ENCODE measurements at places on chromosomes 11 and 22.

GRCh38 chr11:10522921-10523320, 18.1 kb downstream of the RNF141 start:
- no peak for DNase-seq

- no peak for DNase-seq
These were observed 13.8 kb downstream of the OR5B21 start for GRCh38 chr11:58494101-58494500.

DNA sequence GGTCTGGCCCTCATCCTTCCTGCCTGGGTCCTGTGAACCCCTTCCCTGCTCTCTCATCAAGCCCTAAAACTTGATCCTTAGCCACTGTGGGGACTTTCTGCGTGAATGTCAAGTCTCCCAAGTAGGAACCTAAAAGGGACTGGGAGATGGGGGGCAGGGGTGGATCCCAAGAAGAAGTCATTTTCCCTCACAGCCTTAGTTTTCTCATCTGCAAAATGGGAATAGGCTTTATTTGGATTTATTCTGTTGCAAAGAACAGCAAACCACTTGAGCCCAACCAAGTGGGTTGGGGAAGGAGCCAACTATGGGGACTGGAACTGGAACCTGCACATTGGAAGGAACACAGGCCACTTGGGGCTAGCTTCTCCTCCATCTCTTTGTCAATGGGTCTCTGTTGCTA, 36.8 kb downstream of the NEU3 start:
- no peak for DNase-seq

DNA sequence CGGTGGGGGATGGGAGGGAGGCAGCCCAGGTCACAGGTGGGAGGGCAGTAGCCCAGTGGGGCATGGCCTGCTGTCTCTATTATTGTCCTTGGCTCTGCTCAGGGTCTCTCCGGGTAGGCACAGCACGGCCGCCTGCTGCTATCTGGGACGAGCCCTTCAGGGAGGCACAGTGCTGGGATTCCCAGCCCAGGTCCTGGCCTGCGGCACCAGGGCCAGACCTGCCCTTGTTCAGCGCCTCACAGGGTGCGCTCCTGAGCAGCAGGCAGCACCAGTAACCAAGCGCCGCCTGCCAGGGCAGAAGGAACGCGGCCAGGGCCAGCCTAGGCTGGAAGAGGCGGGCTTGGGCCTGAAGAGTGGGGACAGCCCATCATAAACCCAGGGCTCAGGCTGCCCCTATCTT, 151.0 kb downstream of the MPPED1 start:
- DNase-seq = no peak

- peak; percentile 32 for DNase-seq
These were observed 63.2 kb downstream of the GRIA4 start for GRCh38 chr11:105673089-105673488.

DNA sequence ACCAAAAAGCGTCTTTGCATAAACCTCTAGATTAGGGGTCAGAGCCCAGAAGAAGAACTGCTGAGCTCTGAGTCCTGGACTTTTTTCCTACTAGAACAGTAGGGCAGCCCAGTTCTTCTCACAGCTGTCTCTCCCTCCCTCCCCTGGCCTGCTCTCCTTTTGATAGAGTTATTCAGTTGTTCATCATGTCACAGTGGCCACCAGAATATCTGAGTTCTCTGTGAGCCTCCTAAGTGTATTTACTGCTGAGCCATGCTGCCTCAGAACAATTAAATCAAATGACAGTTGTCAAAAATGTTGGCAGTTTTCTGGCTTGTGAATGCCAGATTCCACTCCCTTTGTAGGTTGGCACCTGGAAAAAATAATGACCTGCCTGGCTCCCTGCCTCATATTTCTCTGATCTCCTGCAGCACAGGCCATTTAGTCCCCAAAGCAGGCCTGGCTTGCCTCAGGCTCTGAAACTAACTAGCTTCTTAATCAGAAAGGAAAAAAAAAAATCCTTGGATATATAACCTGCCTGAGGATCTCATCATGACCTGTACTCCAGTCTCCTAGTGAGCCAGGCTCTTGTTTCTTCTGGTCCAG, 377.4 kb upstream of the LARGE1 start:
- DNase-seq = no peak

GRCh38 chr11:31607914-31608313, 98.3 kb downstream of the ELP4 start:
- DNase-seq = no peak

GRCh38 chr11:35131886-35132285, 7.1 kb upstream of the CD44 start:
- no peak for DNase-seq

DNA sequence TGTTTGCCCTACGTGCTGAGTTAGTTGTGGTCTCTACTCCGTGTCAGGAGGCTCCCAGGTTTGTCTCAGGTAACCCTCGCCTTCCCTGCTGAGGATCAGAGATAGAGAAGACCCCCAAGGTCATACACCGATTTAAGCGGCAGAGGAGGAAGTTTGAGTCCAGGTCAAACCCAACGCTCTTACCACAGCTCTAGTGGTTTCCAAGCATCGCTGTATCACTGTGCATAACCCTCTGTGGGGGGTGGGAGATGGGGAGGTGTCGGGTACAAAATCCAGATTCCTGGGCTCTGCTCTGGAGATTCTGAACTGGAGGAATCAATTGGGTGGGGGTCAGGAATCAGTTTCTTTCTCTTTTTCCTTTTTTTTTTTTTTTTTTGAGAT, 627 bp downstream of the DNAJC4 start:
- no peak for DNase-seq

DNA sequence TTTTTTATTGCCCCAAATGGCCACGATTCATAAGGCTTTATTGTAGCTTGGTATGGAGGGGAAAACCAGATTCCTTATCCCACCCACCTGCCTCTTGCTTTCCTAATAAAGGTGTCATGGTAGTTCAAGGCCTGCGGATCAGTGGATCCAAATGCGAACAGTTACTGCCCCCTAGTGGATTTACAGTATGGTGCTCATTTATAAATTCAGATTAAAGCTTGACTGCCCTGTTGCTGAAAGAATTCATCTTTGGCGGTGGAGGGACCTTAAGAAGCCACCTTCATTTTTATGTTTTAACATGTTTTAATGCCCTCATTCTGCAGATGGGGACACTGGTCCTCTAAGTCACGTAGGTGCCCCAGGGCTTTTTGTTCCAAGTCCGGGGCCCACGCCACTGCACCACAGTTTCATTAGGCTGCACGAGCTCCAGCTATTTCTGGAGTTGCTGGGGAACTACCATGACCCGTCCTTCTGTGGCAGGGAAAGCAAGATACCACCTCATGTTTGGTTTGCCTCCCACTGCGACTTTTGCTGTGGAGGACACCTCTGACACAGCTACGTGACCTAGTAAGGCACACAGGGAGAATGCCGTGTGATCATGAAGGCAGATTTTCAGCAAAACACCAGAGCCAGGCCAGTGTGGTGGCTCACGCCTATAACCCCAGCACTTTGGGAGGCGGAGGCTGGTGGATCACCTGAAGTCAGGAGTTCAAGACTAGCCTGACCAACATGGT, 15.6 kb upstream of the INCENP start:
- DNase-seq = peak; percentile 55

DNA sequence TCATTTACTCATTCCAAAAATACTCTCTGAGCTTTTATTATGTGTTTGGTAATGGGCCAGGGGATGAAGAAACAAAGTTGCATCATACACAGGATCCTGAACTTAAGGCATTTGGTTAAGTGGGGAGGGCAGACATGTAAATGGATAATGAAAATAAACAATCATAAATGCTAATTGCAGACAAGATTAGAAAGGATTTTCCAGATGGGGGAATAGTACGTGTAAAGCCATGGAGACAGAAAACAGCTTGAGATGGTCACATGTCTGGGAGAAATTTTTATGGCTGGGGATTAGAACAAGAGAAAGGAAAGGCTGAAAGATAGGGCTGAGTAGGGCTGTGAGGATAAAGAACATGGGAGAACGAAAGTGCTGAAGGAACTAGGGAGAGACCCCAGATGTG, 534.3 kb upstream of the LARGE1 start:
- DNase-seq = no peak

GRCh38 chr11:1160231-1161101, 2.7 kb downstream of the MUC5AC start:
- no peak for DNase-seq

Measured in A172 (cell line).